SK-N-SH (cell line): ENCODE measurements at places on chromosomes 13 and 19. TPM values are rescaled to one million over a fixed set of nuclear protein-coding genes. Genes with fewer than 3 reads are reported as not detected.

CYP4F2 gene
- 0.11 TPM in 1 of 2 replicates, not detected in the other for polyA plus RNA-seq

TBXA2R gene
- polyA plus RNA-seq = 0.78 and 0.92 TPM in 2 replicates

NLRP4 gene
- 0.02 and 0.03 TPM in 2 replicates for polyA plus RNA-seq

LDLR gene
- 20.7 and 25.1 TPM in 2 replicates for polyA plus RNA-seq

CEACAM4 gene
- not detected in 2 replicates for polyA plus RNA-seq

ZNF625 gene
- polyA plus RNA-seq = 1.9 and 2.3 TPM in 2 replicates

ZNF285 gene
- polyA plus RNA-seq = 0.87 and 1.0 TPM in 2 replicates
